Common myeloid progenitor, CD34-positive (primary cell): ENCODE measurements at places on chromosomes 1 and 21.
A peak's percentile ranks its signal among the peaks of the same experiment; 100 is the strongest.

- DNase-seq: peak; percentile 73
- peaks cover 25% of the 10 kb centered on the region for H3K4me1 ChIP-seq
- no peaks in the 10 kb centered on the region for H3K36me3 ChIP-seq
- H3K27ac ChIP-seq: peak overlapping the region; percentile 90
Observed at GRCh38 chr1:184753608-184754475, 816 bp downstream of the EDEM3 start.

DNA sequence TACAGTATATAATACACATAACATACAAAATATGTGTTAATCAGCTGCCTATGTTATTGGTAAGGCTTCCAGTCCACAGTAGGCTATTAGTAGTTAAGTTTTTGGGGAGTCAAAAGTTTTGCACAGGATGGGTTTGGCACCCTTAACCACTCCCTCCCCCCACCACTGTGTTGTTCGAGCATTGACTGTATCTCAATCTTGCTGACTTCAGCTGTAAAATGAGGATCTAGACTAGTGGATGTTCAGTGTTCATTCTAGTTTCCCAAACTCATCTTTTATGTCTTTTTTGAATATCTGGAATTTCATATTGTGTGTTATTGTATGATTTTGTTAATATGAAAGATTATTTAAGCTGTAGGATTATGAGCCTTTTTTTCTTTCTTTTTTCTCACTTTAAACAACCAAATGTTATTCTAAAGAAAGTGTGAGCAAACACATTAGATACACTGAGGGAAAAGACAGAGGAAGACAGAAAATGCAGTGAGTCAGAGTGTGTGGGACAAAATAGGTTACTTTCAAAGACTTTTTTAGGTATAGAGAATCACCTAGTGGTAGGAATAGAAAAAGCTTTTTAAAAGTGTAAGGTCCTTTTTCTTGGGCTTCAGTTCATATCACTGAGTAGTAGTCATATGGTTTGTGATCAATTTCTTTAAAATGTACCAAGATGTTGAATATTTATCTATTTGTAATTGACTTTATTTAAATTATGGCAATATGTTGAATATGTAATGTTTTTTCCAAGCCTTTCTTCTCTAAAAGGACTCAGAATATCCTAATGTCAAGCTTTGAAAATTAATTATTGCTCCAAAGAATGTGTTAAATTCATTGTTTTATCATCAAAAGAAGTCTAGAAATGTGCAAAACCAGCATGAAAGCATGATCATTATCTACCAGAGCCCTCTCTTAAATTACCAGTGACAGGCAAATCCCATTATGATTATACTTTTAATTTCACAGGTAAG is 17.9 kb upstream of the CENPF start:
- peak; percentile 49 for DNase-seq
- H3K4me1 ChIP-seq: peaks cover 4% of the 10 kb centered on the region
- no peaks in the 10 kb centered on the region for H3K36me3 ChIP-seq
- no peak overlapping the region for H3K27ac ChIP-seq
- H3K4me3 ChIP-seq: no peak overlapping the region

GRCh38 chr21:42277593-42277992 is 37.6 kb downstream of the TFF3 start:
- peaks cover 5% of the 10 kb centered on the region for H3K36me3 ChIP-seq
- no peak for DNase-seq
- H3K27me3 ChIP-seq: no peaks in the 10 kb centered on the region
- peaks cover 8% of the 10 kb centered on the region for H3K4me1 ChIP-seq
- no peak overlapping the region for H3K4me3 ChIP-seq

DNA sequence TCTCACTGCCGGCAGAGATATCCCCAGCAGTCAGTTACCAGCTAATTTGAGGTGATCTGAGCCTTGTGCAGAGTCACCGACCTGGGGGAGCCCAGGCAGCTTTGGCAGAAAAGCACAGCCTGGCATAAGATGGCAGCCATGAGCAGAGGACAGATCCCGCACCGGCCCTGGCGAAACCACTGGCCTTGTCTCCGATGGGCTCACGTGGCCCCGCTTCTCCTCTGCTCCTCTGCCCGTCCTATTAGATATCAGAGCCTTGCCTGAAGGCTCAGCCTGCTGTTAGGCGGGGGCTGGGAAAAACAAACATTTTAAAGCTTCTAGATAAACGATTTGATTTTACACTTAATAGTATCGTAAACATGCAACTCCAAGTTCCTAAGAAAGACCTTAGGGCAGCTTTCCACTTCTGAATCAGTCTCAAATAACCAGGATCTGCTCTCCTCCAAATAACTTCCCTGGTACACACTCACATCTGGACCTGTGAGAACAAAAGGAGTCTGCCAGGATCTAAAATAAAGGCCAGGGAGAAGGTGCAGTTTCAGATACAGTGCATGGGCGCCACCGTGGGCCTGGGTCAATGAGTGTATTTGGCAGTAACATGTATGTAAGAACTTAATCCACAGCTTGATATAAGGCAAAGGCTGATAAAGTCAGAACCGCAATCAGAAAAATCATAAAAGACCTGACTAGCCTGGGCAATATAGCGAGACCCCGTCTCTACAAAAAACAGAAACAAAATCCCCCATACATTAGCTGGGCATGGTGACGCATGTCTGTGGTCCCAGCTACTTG is 10.0 kb downstream of the EDARADD start:
- DNase-seq: no peak
- H3K27me3 ChIP-seq: no peaks in the 10 kb centered on the region
- H3K27ac ChIP-seq: no peak overlapping the region

GRCh38 chr1:8104278-8105236 is 78.4 kb upstream of the ERRFI1 start:
- no peaks in the 10 kb centered on the region for H3K36me3 ChIP-seq
- H3K4me3 ChIP-seq: no peak overlapping the region
- H3K27ac ChIP-seq: no peak overlapping the region

- H3K36me3 ChIP-seq: peaks cover 7% of the 10 kb centered on the region
- H3K4me3 ChIP-seq: no peak overlapping the region
- no peak overlapping the region for H3K27ac ChIP-seq
- H3K4me1 ChIP-seq: peaks cover 2% of the 10 kb centered on the region
- H3K27me3 ChIP-seq: no peaks in the 10 kb centered on the region
- peak; percentile 65 for DNase-seq
Observed at GRCh38 chr1:247576514-247576913, 11.6 kb upstream of the OR2G2 start.

DNA sequence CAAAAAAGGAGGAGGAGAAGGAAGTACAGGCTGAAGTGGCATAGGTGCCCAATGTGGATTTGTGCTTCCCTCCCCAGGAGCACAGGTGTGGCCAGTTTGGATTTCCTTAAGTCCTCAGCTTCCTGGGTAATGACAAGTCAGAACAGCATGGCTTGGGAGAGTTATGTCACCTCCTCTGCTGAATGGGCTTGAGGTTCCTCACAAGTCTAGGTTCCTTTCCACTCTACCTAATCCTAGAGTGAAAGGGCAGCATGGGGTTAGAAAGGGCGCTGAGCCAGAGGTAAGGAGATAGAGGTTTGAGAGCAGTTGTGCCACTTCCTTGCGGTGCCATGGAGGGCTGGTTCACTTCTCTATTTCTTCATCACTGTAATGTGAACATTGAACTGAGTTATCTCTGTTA is 35.5 kb upstream of the IL20 start:
- no peaks in the 10 kb centered on the region for H3K27me3 ChIP-seq
- H3K4me1 ChIP-seq: peaks cover 17% of the 10 kb centered on the region
- H3K27ac ChIP-seq: no peak overlapping the region
- H3K36me3 ChIP-seq: no peaks in the 10 kb centered on the region
- H3K4me3 ChIP-seq: peak overlapping the region; percentile 12
